ENCODE measurements at places on chromosomes 5 and 9.

DNA sequence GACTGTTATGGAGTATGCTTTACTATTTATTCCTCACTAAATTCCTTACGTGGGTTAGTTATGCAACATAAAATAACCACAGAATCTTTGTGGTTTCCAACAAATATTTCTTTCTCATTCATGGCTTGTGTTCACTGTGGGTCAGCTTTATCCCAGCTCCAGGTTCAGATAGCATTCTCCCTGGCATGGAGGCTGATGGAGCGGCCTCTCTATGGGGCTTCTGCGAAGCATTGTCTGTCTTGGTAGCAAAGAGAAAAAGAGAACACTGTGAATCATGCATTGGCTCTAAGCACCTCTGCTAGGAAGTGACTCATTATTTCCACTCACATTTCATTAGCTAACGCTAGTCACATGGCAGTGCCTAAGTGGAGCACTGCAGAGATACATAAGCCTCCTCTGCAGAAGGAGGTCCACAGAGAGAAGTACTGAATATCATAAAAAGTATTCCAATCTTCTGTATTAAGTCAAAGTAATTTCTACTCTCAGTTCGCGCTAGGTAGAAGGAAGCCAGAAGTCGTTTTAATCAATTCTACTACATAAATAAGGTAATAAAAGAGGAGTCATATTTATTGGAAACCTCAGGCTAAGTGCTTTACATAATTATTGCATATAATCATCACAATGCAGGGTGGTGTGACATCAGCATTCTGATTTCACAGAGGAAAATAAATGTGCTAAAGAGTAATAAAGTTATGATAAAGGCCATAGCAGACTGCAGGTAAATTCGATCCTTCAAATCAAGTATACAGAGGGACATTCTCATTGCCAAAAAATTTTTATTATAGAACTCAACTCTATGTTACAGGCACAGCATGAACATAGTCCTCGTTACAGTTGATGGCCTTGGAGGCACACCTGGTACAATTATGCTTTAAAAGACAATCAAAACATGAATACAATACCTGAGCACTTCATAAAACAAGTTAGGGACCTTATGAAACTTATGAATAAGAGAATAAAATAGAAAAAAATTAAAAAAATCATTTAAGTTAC is 531.1 kb downstream of the CETN3 start:
- DNase-seq = no peak

- DNase-seq = no peak
Observed at GRCh38 chr5:134124289-134125038, 10.0 kb downstream of the TCF7 start.

- no peak for DNase-seq
Observed at GRCh38 chr5:138622051-138622450, 46.9 kb upstream of the HSPA9 start.

- DNase-seq = no peak
Observed at GRCh38 chr5:42912184-42912798, 100.6 kb upstream of the SELENOP start.

DNA sequence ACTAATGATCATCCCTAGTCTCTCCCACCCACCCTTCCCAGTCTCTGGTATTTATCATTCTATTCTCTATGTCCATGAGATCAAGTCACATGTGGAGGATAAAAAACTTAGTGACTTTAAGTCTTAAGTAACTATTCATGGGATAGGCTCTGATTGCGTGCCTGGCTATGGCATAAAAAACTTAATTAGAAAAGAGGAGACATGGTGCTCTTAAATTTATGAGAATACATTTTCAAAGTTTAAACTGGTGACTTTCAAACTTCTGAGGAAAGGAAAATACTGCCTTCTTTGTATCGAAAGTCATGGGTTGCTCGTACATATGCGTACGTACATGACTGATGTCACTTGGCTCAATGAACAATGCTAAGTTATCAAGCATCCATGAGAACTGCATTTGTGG is 18.2 kb upstream of the TYRP1 start:
- no peak for DNase-seq
